ENCODE measurements at places on chromosomes 4 and X. TPM values are rescaled to one million over a fixed set of nuclear protein-coding genes. Genes with fewer than 3 reads are reported as not detected.

Gene CLCN5
- 13.7 TPM for total RNA-seq

Gene ZNF280C
- 1.0 TPM for total RNA-seq

Gene ANKRD50
- 46.6 TPM for total RNA-seq

Gene RNF4
- 49.9 TPM for total RNA-seq

Gene BEX1
- not detected for total RNA-seq

Gene FREM3
- total RNA-seq: not detected

Gene CITED1
- total RNA-seq: 0.14 TPM

Gene TMPRSS11D
- total RNA-seq: 11.3 TPM

Gene GAGE12C
- not detected for total RNA-seq

Gene CPZ
- 0.21 TPM for total RNA-seq

Gene BEND2
- total RNA-seq: not detected

Gene JAKMIP1
- total RNA-seq: not detected

Gene AFM
- total RNA-seq: not detected

Gene MCF2
- total RNA-seq: 0.34 TPM

Gene ING2
- total RNA-seq: 17.4 TPM

Gene TRIM60
- not detected for total RNA-seq

Gene IGFBP7
- 170 TPM for total RNA-seq

Gene CLIC2
- total RNA-seq: 0.14 TPM

Gene UCP1
- total RNA-seq: not detected

Gene ARHGAP6
- not detected for total RNA-seq

Gene CLDN34
- 0.14 TPM for total RNA-seq

Gene RENBP
- 3.6 TPM for total RNA-seq

Gene PAGE2
- not detected for total RNA-seq

Gene PRSS12
- total RNA-seq: 31.1 TPM

Gene ARHGAP24
- 5.5 TPM for total RNA-seq

Gene USP17L26
- total RNA-seq: not detected

Gene TBC1D8B
- 5.9 TPM for total RNA-seq

Gene SLC49A3
- 0.34 TPM for total RNA-seq

Gene APLN
- 0.07 TPM for total RNA-seq

Gene CACNA1F
- 0.07 TPM for total RNA-seq

Gene KIF4A
- 0.14 TPM for total RNA-seq

Gene RIBC1
- 0.50 TPM for total RNA-seq

Gene EPGN
- total RNA-seq: 116 TPM

Gene SPANXN3
- total RNA-seq: not detected

Gene RAB28
- 21.5 TPM for total RNA-seq

Gene ANTXR2
- total RNA-seq: 82.2 TPM

All from nasal cavity respiratory epithelium epithelial cell of viscerocranial mucosa (primary cell).